GM10248 (cell line): ENCODE measurements at places on chromosomes 5 and 9.

- DNase-seq, result no peak
These were observed 181.3 kb upstream of the DMRT1 start for GRCh38 chr9:660227-660626.

DNA sequence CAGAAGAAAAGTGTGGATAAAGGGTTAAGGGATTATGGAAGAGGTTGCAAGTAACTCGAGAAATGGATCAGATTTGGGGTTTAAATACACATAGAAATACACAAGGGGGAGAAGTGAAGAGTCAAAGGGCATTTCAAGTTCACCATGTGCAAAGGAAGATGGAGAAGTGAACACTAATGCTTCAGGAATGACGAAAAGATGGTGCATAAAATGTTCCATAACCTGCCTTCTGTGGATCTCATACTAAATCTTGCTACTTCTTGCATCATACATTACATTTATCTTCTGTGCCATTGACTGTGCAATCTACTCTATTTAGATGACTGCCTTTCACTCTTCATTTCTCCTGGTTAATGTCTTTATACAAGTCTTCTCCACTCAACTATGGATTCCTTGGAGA is 5.7 kb upstream of the SMC2 start:
- no peak for DNase-seq

DNA sequence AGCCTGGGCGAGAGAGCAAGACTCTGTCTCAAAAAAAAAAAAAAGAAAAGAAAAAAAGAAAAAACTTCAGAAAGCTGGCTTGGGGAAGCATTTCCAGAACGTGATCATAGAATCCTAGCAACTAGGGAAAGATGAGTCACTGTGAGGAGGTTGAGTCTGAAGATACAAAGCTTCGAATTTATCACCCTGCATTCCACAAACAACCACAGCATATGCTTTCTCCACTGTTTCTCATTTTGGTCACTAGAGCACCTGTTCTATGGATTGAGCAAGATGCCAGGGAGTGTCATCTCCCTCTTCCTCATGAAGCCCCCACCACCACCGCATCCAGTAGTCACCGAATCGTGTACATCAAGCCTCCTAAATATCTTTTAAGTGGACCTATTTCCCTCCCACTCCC is 37.9 kb downstream of the SEMA5A start:
- no peak for DNase-seq

DNA sequence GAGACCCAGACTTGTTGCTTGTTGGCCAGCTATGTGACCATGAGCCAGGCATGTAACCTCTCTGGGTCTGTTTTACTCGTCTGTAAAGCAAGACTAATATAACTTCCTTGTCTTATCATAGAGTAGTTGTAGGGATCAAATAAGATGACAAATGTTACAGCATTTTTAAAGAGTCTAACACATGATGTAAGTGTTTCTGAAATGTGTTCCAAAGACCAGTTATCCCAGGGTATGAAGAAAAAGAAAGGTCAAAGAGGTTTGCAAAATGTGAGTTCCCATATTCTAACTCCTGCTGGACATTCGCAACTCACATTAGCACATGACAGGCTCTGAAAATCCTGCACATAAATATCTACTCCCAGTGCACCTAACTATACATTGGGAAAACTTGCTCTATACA is 28.5 kb upstream of the MATR3 start:
- no peak for DNase-seq

- DNase-seq, result no peak
These were observed 61.6 kb upstream of the C9orf72 start for GRCh38 chr9:27634879-27635278.

- DNase-seq, result peak; percentile 49
These were observed 60.2 kb downstream of the FBXO38 start for GRCh38 chr5:148443998-148444397.

- no peak for DNase-seq
These were observed 27.1 kb downstream of the CEP72 start for GRCh38 chr5:639253-639530.

DNA sequence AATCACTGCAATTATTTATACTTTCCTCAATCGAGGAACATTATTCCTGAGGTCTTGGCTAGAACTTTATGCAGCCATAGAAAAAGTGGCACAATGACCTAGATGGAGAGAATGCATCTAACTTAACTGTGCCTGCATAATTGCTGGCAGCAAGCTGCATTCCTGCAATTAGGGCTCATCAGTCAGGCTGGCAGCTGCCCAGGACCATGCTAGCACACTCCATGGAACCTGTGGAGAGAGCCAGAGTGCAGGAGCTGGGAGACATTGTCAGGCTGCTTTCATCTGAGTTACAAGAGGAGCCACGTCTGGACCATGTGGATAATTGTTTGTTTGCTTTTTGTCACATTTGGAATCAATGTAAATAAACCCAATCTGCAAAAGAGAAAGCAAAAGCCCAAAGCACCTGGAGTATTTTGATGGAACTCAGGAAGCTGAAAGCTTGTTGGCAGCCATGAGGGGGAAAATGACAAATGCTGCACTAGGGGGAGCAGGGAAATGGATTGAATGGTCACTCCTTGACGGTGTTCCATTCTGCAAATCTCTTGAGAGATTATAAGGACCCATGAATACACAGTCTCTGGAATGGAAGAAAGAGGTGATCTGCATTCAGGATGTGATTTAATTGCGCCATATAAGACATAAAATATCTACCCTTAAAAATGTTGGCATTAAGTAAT is 839.9 kb downstream of the MAT2B start:
- DNase-seq, result no peak

- DNase-seq, result peak; percentile 84
These were observed 7.7 kb upstream of the SKP1 start for GRCh38 chr5:134184155-134185135.

- no peak for DNase-seq
These were observed 17.2 kb upstream of the AFAP1L1 start for GRCh38 chr5:149254506-149254905.

- DNase-seq, result no peak
These were observed 10.6 kb downstream of the SNAPC4 start for GRCh38 chr9:136389396-136389795.

DNA sequence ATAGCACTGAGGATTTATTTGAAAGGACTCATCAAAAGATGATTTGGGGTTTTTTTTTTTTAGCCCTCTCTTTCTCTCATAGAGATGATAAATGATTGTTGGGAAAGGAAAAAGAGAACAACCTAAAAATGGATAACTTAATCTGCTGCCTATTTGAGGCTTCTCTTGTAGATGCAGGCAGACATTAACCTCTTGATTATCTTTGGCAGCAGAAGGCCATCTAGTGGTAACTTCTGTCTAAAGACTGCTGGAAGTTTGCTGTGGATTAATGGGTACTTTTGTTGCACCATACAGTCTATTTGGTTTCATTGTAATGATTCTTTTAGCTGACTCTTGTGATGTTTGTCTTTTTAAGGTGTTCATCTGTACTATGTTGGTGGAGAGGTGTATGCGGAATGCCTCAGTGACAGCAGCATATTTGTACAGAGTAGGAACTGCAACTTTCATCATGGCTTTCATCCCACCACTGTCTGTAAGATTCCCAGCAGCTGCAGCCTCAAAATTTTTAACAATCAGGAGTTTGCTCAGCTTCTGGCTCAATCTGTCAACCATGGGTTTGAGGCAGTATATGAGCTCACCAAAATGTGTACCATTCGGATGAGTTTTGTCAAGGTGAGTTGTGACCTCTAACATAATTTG is 18.8 kb downstream of the SMIM32 start:
- peak; percentile 43 for DNase-seq

DNA sequence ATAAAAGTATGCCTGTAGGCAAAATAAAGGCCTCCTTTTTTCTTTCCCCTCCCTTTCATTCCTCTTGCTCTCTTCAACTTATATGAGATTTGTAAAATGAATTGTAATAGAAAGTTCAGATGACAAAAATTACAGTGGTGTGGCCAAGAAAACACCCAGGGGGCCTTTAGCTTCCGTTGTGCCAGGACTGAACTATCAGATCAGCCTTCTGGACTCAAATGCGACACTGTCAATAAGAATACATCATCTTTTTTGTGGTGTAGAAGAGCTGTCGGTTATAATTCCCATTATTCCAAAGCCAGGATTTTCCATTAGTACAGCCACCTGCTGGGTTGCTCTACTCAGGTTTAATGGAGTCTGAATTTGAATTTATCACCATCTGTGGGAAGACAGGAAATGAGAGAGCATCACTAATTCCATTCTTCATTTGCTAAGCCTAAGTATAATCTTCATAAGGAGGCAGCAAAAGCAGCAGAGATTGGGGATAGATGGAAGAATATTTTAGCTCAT is 443.4 kb downstream of the ANXA1 start:
- no peak for DNase-seq

- DNase-seq, result no peak
These were observed 21.2 kb downstream of the COL15A1 start for GRCh38 chr9:98964911-98965336.

GRCh38 chr5:137954131-137954879 is 65.0 kb downstream of the PKD2L2 start:
- no peak for DNase-seq

GRCh38 chr5:370311-370958 is 48.9 kb downstream of the AHRR start:
- DNase-seq, result no peak

DNA sequence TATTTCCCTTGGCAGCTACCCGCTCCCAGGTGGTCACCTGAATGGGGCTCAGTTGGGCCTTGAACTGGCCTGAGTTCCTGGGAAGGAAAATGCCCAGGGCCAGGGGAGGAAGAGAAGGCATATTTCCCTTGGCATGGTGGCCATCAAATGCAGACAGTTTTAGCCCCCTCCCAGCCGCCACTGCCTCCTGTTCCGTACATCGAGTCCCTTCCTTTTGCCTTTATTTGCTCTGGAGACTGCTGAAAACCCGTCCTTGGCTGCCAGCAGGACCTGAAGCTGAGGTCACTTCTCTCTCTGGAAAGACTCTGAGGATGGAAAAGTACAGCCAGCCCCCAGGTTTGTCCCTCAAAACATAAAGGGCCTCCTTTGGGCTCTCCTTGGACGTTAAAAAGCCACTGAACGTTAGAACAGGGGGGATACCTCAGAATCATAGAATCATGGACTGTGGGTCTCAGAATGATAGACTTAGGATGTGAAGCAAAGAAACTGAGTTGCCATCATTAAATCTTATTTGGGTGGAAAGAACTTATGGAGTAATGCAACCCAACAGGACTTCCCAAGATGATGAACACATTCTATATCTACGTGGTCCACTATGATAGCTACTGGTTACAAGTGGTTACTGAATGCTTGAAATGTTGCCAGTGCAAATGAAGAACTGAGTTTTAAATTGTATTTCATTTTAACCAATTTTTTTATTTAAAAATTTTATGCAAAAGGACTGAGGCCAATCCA is 7.1 kb downstream of the SPARC start:
- DNase-seq, result no peak

DNA sequence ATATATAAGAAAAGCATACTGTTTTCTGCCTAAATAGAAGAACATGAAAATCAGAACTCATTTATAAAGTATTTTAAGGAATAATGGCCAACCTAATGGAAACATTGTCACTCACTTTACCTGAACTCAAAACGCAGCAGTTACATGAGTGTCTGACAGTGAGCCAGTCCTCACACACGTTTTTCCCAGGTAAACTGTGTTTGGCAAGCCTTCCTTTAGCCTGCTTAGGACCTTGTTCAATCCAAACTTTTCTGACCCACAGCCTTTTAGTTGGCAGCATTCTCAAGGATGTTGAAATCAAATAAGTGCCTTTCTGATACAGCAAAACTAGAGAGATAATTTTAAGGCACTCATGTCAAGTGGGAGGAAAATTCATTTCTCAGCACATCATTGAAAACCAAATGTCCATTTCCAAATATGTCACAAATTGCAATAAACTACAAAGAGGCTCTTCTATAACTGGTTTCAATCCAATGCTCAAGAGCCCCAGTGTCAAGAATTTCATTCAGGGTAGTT is 83.5 kb upstream of the SPDL1 start:
- DNase-seq, result no peak

DNA sequence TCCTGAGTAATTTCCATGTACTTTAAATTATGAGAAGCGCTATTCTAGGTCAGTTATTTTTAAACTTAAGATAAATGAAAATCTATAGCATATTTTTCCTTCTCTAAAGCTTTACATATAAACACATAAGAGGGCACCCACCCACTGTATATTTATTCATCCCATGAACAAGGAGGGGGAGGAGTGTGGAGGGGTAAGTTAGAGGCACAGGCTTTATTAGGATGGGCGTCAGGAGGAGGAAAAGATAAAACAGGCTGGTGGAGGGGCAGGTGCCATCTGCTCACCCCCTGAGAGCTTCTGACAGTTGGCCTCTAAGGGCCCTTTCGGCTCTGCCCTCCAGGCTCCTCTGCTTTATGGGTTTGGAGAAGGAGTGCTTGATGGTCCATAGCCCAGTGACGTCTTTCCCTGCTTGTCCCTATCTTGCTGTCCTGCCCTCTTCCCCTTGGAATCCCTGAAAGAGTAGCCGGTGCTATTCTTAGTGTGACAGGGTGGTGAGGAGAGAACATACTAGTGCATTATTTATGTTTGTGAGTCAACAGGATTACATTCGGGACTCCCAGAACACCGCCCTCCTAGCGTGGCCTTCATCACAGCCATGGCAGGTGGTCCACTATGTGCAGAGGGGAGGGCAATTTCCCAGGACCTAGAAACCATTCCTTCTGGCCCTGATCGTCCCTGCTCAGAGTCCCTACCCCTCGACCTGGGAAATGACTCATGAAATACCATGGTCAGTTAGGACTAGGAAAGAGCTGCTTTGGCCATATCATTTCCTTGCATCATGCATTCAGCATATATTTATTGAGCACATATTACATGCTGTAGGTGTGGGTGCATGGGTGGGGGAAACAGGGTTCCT is 7.9 kb upstream of the SYNPO start:
- no peak for DNase-seq

- no peak for DNase-seq
These were observed 13.5 kb downstream of the CNTFR start for GRCh38 chr9:34575862-34576596.

DNA sequence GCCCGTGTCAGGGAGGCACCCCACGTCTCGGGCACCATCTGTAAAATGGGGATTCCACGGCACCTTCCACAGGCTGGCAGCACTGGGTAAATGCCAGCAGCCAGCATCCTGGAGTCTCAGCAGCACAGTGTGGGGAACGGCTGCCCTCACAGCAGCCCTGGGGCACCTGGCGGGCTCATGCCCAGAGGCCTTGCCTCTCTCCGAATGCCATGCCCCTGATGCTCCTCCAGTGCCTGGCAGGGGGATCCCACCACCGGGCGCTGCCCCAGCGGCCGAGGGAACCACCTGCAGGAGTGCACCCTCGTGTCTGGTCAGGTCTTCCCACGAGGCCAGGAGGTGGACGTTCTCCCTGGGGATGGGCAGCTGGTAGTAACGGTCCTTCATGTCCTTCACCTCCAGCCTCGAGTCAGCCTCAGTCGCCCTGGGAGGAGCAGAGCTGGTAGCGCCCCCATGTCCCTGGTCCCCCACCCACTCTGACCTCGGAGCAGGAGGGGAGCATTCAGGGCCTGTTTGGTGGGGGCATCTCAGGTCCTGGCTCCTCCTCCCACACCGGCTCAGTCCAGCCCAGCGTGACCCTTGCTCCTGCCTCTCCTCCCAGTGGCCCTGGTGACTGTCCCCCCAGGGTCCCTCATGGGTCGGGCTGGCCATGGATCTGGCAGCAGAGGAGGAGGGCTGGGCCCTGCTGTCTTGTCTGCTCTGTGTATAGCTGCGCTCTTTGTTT is 49.9 kb upstream of the NRARP start:
- peak; percentile 20 for DNase-seq
